ENCODE measurements at places on chromosomes 1 and 21.

DNA sequence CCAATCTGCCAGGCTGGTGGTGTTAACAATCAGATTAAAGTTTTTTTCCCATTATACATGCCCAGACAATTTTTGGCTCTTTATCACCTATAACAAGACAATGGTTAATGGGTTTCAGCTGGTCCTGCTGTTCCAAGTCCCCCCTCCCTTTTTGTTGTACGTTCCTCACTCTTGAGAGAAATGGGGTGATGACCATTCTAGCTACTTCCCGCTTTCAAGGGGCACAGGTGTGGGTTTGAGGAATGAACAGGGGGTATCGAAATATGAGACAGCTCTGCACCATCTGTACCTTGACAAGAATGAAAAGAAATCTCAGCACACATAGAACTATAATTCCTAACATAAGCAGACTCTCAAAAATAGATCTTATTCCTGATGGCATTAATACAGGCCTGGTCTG lies 326.8 kb downstream of the PTPRU start:
- DNase-seq: no peak

- DNase-seq: no peak
Measured at GRCh38 chr1:178946855-178947676, 76.2 kb upstream of the ANGPTL1 start.

DNA sequence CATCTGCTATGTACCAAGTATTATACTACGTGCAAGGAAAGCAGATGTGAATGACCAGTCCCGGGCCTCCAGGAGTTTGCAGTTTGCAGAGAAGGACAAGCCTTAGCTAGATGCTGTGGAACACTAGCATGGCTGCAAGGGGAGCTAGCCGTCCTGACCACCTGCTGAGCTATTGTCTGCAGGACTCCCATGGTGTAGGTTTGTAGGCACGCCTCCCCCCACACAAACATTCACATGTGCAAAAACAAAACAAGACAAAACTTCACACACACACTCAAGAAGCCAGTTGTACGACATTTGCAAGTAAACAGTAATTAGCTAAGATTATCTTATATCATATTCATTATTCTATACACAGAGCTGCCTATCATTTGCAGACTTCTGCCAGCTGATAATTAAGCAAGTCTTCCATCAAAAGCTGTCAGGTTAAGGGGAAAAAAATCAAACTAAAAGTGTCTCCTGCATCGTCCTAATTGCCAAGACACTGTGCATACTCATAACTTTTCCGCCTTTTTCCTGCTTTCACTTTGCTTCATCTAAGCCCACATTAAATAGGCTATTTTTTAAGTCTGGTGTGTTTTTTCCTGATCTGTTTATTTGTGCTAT lies 10.7 kb upstream of the HNRNPU start:
- no peak for DNase-seq

GRCh38 chr1:33151116-33151515 lies 30.7 kb downstream of the TRIM62 start:
- no peak for DNase-seq

DNA sequence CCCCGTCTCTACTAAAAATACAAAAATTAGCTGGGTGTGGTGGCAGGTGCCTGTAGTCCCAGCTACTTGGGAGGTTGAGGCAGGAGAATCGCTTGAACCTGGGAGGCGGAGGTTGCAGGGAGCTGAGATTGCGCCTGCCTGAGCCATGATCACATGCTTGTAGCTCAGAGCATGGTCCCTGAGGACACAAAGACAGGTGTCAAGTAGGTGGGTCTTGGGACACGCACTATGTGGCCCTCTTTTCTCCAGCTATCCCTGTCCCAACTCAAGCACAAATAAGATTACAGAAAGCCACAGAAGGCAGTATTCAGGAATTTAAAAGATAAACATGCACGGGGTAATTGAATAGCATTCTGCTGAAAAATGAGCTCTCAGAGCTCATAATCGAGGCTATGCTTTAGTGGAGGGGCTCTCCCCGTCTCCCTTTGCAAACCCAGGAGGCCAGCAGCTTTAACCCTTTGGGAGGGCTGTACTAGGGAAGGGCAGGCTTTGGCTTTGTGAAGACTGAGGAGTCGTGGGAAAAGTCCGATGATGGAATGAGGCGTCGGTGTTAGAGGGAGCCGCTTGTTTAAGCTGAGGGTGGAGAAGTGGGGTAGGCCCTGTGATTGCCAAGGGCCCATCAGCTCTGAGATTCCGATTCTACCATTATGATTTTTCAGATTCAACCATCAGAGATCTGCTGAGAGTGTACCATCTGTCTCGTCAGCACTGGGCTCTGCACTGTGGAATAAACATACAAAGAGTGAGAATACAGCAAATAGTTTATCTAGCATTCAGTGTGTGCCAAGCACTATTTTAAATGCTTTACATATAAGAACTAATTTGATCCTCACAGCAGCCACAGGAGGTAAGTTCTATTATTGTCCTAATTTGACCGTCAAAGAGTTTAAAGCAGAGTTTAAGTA lies 59.7 kb upstream of the CD34 start:
- DNase-seq: no peak

- no peak for DNase-seq
Measured at GRCh38 chr1:199015799-199016198, 377.0 kb downstream of the PTPRC start.

- DNase-seq: no peak
Measured at GRCh38 chr1:229070168-229070567, 200.7 kb upstream of the RAB4A start.

DNA sequence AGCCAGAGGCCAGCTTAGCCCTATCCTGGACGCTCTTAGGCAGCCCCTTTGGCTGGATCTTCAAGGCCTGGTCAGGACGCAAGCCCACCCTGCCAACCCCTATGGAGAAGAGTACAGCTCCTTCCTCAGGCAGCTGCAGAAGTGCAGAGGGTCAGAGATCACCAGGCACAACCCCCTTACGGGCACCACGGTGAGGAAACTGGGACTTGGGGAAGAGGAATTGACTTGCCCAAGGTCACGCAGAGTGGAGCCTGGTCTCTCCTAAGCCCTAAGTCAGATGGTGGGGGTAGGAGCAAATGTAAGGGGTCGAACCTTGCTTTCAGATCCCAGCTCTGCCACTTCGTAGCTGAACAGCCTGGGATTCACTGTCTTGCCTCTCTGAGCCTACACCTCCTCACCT lies 3.7 kb downstream of the E2F2 start:
- DNase-seq: no peak

DNA sequence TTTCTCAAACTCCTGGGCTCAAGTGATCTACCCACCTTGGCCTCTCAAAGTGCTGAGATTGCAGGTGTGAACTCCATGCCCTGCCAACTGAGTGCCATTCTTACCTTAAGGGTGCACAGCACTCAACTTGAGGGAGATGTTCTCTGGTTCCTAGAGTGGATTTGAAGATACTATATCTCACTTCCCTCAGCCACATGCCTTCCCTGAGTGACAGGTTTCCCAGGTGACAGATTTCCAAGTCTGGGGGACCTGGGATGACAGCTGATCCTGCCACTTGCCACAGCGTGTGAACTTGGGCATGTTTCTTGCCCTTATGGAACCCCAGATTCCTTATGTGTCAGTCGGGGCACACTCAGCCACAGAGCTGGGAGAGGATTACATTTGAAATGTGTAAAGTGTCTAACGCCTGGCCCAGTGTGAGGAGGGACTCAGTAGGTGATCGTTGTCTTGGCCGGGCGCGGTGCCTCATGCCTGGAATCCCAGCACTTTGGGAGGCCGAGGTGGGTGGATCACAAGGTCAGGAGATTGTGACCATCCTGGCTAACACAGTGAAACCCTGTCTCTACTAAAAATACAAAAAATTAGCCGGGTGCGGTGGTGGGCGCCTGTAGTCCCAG lies 29.6 kb upstream of the BTG2 start:
- no peak for DNase-seq

DNA sequence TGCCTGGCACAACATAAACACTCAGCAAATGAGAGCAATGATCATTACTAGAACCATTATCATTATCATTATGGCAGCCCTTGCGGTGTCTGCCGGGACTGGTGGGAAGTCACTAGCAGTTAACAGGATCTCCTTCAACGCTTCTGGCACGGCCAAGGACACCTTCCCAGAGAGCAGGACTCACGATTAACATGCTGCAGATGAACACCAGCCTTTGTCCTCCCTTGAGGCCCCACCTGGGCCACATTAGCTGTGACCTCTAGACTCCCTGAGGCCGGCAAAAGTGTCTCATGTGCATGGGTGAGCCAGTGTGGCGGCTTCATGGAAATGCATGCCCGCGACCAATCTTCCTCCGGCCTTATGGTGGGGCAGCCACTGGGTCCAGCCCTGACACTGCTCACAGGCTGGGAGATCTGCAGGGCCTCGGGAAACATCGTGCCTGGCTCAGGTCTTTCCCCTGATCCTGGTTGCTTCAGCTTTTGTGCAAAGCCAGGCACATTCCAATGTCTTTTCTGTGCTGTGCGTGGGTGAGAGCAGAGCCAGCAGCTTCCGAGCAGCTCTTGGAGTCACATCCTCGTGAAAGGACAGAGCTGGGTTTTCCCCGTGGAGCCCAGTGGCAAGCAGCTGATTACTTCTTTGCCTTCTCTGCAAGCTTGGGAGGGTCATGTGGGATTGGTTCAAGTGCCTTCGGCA lies 107.3 kb downstream of the HMGB4 start:
- DNase-seq: no peak

- no peak for DNase-seq
Measured at GRCh38 chr1:25927521-25928265, 21.5 kb upstream of the STMN1 start.

All from stimulated activated CD8-positive, alpha-beta memory T cell treated with anti-CD3 and anti-CD28 coated beads, Interleukin-12 subunit alpha, Interleukin-12 subunit beta, amount 100 ng/mL, for 1 hour (primary cell).